ENCODE measurements at places on chromosomes 6 and 20.
A peak's percentile ranks its signal among the peaks of the same experiment; 100 is the strongest.

DNA sequence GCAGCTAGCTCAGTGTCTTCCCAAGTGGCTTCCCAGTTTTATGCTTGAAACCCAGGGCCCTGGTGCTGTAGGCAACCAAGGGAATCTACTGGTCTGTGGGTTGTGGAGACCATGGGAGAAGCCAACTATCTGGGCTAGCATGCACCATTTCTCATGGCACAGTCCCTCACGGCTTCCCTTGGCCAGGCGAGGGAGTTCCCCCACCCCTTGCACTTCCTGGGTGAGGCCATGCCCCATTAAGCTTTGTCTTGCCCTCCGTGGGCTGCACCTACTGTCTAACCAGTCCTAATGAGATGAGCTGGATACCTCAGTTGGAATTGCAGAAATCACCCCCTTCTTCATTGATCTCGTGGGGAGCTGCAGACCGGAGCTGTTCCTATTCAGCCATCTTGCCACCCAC, 1152.0 kb downstream of the KHDRBS2 start:
- no peak for DNase-seq

DNA sequence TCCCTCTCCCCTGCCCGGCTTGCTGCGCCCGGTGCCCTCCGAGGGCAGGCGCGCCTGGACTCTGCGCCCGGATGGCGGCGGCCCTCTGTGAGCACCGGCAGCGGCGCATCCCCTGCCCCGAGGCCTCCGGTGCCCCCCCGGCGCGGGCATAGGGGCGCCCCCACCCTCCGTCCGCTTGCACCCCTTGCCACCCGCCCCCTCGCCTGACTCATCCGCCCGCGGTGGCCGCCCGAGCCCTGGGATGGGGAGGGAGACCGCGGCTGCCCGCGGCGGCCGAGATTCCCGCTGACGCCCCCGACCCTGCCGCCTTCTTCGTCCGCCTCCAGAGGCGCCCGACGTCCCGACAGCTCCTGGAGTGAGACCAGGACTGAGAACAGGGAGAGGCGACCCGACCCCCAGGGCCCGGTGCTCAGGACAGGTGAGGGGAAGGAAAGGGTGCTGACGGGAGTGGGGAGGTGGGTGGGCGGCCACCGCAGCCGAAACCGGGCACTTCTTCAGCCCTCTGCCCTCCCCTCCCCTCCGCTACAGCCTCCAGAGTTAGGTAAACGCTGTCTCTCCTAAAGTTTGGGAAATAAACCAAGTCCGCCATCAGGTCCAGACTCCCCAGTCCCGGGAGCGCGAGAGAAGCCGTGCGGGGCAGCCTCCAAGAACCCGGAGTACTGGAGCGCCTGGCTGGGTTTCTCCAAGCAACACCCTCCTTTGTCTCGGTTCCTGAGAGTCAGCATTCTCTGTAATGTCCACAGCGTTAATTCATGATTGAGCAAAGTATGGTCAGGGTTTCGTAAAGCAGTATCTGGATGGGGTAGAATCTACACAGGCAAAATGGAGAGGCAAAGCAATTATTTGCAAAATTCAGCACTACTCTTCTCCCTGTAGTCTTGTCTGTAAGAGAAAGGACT, 539 bp downstream of the TMEM200A start:
- DNase-seq = peak; percentile 82

DNA sequence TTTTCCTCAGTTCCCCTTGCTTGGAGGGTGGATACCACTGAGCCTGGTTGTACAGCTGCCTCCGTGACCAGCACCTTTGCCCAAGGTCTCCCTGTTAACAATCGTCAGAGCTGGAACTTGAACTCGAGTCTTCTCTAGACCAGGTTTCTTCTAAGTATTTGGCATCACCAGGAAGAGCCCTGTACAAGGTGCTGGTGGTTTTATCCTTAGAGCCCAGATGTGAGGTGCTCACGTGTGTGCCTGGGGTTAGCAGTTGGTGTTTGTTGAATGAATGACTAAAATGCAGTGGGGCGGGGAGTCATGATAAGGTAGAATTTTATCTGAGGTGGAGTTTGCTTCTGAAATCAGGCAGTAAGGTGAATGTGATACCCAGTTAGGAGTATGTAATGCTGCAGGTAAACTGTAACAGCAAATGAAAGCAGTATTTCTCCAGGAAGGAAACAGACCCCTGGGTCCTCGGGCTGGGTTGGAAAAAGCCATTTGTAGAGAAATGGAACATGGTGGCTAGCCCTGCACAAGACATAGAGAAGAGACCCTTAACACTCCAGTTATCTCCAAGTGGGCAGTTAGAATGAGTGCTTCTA, 3.1 kb downstream of the DNAJC5 start:
- no peak for DNase-seq

DNA sequence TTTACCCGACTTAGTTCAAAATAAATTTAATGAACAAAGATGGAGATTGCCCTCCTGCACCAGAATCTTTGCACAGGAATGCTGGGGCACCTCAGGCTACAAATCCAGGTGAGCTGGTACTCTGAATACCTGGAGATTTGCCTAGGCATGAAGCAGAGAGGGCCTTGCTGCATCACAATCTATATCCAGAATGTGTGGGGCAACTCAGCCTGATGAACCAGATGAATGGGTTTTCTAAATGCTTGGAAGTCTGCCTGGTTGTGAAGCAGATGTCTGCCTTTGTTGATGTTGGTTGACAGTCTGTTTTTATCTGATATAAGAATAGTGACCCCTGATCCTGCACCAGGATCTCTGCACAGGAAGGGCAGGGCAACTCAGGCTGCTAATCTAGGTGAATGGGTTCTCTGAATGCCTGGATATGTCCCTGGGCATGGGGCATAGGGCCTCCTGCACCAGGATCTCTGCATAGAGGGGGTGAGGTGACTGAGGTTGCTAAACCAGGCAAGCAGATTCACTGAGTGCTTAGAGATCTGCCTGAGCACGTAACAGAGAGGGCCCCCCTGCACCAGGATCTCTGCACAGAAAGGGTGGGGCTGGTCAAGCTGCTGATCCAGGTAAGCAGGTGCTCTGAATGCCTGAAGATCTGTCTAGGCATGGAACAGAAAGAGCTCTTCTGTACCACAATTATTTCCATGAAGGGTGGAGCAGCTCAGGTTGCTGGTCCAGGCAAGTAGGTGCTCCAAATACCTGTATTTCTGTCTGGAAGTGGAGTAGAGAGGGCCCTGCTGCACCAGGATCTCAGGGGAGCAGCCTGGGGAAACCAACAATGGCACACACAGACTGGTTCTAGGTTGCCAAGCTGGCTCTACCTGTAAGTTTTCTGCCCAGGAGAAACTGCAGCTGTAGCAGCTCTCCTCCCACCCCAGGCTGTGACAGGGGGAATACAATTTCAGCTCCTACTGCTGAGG, 437.5 kb downstream of the MMUT start:
- DNase-seq = no peak

DNA sequence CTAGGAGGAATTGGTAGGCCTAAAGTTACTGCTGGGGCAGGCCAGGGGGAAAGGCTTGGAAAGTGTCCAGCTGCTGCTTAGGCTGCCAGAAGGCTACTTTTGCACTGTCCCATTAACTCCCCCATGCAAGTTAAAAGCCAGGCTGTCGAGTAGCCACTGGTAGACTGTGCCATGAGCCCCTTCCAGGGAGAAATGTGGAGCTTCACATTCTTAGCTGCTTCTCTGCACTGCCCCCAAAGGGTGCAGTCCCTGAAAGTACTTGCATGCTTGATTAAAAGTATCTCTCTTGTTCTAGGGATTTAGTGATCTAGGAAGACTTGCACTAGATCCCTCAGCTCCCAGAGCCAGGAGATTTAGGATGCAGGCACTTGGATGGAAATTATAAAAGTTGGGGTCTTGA, 57.3 kb downstream of the CDC5L start:
- DNase-seq = no peak

DNA sequence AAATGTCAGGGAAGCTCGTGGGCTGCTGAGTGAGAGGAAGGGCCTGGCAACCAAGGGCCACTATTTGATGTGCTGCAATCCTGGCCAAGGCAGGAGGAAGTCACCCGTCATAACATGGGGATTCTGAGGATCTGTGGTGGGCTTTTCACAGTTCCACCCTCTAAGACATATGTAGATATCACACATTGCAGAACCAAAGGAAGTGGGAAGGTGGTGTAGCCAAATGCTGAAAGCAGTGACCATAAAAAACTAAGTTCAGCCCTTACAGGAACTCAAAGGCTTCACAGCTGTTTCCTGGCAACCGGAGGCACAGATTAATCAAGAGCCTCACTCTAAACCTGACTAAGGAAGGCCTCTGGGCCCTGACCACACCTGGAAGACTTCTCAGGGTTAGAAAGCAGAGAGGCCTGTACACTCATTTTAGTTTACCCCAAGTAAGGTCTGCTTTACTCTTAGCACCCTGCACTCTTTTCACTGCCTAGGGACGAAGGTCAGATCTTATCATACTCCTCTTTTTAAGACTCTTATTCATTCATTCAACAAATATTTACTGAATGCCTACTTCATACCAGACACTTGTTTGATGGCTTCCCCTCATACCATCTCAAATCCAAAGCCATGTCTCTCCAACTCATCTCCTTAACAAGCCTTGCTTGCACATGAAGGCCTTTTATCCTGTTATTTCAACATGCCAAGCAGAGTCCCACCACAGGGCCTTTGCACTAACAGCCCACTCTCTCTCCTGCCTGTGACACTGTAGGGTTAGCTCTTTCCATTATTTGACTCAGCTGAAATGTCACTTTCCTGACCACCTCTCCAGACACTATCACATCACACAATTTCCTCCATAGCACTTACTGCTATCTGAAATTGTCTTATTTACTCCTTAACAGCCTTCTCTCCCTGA, 2.6 kb downstream of the UBE2V1 start:
- no peak for DNase-seq

- no peak for DNase-seq
Measured at GRCh38 chr6:147310521-147310920, 106.3 kb downstream of the STXBP5 start.

- no peak for DNase-seq
Measured at GRCh38 chr20:4245542-4245941, 230.2 kb upstream of the RNF24 start.

GRCh38 chr6:157054531-157054979, 268.8 kb downstream of the TMEM242 start:
- no peak for DNase-seq

- DNase-seq = no peak
Measured at GRCh38 chr6:111861431-111861885, 11.8 kb downstream of the FYN start.

- DNase-seq = no peak
Measured at GRCh38 chr6:72446430-72446829, 175.4 kb upstream of the KCNQ5 start.

DNA sequence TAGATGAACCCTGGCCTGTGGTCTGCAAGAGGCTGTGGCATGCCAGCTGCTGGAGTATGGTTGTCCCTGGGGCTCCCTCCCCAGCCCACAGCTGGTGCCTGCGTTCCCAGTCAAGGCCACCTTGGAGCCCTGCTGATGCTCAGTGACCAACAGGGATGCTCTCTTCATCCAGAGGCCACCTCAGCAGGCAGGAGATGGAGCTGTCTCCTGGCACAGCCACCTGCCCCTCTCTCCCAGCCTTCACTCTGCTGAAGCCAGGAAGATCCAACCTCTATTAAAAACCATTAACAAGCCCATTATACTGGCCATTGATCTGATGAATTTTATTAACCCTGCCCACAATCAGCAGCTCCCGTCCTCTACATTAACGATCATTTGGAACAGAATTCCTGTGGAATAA, 40.4 kb downstream of the ADTRP start:
- DNase-seq = no peak

GRCh38 chr6:123420512-123420911, 216.2 kb downstream of the TRDN start:
- no peak for DNase-seq

DNA sequence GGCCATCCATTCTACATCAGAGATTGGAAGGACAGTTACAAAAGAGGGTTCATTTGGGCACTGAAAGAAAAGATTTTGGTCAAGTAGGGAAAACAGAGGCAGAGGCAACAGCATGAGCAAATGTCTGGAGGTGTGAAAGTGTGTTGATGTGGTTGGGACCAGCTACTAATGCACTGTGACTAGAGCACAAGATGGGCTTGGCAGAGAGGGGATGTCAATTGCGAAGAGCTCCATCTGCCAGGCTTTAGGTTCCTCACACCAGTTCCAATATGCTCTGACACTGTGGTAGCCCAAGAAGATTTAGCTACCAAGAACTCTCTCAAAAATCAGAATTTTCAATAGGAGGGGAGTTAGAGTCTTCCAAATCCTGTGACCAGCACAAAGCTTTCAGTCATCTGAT, 42.1 kb downstream of the TRAF3IP2 start:
- DNase-seq = no peak

DNA sequence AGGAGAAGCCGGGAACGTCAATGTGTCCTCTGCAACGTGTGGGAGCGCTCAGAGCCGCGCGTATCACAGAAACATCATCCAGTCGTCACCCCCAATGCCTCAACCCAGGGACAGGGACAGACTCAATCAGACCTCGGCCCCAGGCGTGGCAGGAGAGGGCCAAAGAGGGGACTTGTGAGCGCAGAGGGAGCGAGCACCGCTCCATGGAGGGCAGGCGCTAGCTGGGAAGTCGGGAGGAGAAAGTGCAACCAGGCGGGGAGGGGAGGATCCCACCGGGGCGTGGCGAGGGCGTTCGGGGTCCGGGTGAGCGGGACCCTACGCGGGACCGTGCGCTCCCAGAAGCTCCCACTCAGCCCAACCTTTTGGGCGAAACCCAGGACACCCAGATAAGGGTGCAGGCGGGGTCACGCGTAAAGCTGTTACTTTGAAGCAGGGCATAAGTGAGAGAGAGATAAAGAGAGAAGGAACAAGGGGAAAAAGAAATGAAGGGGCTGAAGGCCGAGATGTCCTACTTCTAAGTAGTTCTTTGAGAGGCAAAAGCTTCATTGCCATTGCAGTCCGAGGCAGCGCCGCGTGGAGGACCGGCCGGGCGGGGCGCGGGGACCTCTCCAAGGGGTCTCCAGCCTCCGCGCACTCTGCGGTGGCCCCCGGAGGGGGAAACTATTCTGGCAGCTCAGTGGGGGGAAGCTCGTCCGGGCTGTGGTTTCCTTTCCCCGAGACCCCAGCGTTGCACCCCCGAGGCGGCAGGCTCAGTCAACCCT, 862 bp upstream of the SOBP start:
- DNase-seq = peak; percentile 81

DNA sequence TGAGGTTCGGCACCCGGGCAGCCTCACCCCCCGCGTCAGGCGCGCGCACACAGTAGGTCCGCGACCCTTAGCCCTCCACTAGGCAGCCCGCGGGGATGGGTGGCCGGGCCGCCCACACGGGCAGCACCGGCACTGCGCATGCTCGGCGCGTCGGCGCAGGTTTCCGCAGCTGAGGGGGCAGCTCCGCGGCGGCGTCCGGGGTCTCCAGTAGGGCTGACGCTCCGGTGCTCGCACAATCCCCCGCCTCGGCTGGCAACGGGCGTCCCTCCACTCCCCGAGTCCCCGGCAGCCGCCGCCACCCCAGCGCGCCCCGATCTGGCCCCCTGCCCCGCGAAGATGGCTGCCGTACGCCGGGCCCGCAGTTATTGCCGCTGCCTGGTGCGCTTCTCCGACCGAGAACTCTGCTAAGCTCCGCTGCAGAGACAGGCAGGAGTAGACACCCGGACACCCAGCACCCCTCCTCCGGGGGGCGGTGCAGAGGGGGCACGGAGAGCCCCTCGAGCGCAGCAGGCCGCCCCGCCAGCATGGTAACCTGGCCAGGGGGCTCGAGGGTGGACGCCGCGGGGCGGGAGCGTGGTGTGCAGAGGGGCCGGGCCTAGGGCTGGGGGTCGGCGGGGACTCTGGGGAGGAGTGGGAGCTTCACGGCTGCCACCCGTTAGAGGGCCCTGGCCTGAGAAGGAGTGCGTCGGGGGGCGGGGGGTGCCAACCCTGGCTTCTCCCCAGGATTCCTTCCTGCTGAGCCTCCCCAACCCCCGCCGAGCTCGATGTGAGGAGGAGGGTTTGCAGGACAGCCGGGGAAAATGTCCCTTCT, at the start of gene FBXO9:
Gene FBXO9, plus strand, starts transcription at position 139 of the 811 bp plus-strand sequence. Its CDS starts 386 bp downstream, at position 525.
- peak; percentile 91 for DNase-seq

- no peak for DNase-seq
Measured at GRCh38 chr6:162952423-162952822, 224.6 kb downstream of the PACRG start.

GRCh38 chr20:300345-300990, 3.1 kb downstream of the ZCCHC3 start:
- DNase-seq = no peak
